ENCODE measurements at places on chromosomes 4 and X.

GRCh38 chrX:134803551-134804183 lies 145.4 kb upstream of the PLAC1 start:
- DNase-seq = no peak

DNA sequence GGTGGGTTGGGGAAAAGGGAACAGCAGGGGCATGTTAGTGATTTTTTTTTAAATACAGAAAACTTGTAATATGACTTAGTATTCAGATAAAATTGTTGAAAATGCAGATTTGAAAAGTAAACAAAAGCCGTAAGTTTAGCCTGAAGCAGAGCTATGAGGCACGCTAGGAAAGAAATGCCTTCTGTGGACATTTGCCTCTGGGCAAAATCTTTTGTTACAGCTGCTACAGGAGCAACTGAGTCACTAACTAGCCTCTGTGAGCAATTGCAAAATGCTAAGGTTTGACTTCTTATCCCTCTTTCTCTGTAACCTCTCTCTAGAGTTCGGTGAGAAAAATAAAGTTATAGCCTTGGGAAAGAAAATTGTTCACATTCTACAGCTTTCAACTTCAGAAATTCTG lies 350.0 kb downstream of the SLC7A11 start:
- DNase-seq = no peak

DNA sequence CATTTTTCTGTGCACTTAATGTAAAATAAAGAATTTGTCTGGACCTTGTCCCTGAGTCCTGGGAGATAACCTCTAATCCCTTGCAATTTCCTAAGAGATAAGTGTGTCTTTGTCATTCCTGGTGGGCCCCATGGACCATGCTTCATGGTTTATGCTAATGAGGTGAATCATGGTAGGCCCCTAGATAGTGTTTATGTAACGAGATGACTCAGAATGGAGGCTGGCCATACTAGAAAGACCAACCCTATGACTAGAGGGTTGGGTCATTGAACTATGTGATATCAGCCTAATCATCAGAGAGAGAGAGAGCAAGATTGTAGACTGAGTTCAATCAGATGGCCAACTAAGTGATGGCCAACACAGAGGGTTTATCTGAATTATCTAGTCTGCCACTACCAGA lies 64.2 kb upstream of the NHSL2 start:
- no peak for DNase-seq

DNA sequence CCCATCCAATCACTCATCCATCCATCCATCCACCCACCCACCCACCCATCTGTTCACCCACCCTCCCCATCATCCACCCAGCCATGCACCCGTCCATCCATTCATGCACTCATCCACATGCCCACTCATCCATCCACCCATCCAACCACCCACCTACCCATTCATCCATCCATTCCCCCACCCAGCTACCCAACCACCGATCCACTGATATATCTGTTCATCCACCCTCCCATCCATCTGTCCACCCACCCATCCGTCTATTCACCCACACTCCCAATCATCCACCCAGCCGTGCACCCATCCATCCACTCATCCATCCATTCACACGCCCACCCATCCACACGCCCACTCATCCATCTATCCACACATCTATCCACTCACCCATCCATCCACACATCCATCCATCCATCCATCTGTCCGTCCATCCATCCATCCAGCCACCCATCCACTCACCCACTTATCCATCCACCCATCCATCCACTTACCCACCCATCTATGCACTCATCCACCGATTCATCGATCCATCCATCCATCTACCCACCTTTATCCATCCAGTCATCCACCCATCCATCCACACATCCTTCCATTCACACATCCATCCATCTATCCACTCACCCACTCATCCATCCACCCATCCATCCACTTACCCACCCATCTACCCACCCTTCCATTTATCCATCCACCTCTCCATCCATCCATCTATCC lies 28.4 kb downstream of the ASMTL start:
- no peak for DNase-seq

GRCh38 chr4:16627999-16628398 lies 270.4 kb downstream of the LDB2 start:
- peak; percentile 81 for DNase-seq

- DNase-seq = no peak
These were observed 25.5 kb downstream of the MOB1B start for GRCh38 chr4:70927502-70928137.

DNA sequence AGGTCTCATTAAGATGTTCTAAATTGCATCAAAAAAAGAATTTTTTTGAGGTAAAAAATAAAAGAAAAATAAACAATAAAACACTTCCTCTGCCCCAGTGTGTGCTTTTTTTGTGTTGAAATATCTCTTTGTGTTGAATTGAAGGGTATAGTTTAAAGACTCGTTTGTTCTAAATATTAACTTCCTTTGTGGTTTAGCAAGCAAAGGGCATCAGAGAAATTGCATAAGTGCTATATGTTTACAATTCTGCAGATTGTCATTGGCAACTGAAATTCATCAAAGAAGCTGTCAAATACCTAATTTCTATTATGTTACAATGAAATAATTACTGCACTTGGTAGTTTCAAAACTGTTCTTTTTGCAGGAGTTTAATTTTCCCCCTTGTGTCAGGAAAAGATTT lies 260.5 kb downstream of the DKK2 start:
- DNase-seq = no peak

- DNase-seq = no peak
These were observed 156.2 kb upstream of the SLC7A11 start for GRCh38 chr4:138398322-138398721.

DNA sequence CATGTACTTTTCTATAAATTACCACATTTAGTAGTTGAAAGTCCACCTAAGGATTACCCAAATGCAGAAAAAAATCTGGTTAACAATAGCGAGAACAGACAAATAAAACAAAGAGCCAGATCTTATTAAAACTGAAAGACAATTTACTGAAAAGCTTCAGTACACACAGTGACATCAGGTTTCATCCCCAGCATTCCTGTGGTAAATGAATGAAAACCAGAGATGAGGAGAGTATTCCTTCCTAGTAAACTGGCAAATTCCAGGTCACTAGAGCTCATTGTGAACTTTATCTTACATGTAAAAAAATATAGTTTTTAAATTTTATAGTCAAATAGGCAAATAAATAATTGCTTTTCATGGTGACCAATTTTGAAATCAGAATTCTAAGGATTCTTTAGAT lies 1290.5 kb downstream of the ADGRL3 start:
- DNase-seq = no peak

- no peak for DNase-seq
These were observed 161.8 kb downstream of the MAB21L2 start for GRCh38 chr4:150743564-150744342.

GRCh38 chrX:97494756-97495372 lies 611.2 kb downstream of the RPA4 start:
- DNase-seq = no peak

DNA sequence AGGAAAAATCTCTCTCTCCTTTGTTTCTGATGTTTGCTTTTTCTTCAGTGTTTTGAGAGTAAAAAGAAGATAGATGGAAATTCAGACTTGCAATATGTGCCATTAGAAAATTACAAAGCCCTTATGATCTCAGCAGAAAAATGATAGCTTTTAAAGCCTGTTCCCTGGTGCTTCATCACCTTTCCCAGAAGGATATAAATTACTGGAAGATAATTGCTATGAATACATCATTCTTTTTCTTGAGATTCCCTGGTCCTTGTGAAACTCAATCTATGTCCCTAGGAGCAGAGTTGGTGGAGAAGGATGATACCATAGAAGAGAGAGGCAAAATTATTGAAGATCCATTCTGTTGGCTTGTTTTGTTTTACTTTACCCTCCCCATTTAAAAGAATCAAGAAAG lies 86.5 kb downstream of the GLRA3 start:
- no peak for DNase-seq

DNA sequence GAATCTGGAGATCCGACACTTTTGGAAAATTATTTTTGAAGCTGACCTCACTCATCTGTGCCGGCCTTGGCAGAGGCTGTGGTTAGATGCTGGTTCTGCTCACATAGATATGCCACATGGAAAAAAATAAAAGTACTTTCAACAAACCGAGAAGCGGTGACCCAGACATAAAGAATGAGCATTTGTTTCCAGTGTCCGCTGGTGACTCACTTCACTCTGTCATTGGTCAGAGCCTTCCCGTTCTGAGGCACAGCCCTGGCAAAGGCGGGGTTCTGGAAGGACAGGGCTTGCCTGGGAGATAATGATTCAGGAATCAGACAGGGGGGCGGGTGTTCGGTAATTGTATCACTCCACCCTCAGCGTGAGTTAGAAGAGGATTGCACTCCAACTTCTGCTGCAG lies 172.4 kb upstream of the MXRA5 start:
- peak; percentile 97 for DNase-seq

DNA sequence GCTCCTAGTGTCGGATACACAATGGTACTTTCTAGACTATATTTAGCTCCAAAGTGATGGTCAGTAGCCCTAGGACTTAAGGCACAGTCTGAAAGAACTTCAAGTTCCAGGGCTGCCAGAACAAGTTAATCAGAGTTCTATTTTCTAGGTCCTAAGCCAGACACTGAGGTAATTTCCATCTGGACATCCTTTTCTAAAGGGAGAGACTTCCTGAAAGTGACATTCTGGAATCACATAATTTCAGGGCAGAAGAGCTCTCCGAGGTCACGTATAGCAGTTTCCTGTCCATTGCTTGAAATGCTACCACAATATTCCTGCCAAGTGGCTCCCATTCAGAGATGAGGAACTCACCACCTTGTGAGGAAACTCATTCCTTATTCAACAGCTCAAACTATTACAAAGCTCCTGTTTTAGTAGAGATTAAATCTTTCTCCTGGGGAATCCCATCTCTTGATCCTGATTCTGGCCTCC lies 117.9 kb downstream of the COL25A1 start:
- no peak for DNase-seq

DNA sequence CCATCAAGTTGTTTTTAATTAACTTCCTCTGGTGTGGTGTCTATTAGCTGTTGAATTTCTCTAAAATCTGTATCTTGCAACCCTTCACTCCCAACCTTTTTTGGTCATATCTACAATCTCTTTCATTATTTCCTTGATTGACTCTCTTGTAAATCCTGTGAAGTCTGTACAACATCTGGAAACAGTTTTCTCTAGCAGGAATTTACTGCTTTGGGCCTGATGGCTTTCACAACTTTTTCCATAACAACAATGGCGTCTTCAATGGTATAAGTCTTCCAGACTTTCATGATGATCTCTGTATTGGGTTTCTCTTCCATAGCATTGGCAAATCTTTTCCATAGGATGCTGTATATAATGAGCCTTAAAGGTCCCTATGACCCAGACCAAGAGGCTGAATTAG lies 49.0 kb downstream of the TBC1D19 start:
- peak; percentile 13 for DNase-seq

- DNase-seq = no peak
These were observed 6.2 kb downstream of the FGB start for GRCh38 chr4:154569028-154569427.

DNA sequence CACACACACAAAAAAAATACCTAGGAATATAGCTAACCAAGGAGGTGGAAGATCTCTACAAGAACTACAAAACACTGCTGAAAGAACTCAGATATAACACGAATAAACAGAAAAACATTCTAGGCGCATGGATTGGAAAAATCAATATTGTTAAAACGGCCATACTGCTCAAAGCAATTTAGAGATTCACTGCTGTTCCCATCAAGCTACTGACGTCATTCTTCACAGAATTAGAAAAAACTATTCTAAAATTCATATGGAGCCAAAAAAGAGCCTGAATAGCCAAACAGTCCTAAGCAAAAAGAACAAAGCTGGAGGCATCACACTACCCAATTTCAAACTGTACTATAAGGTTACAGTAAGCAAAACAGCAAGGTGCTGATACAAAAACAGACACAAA lies 390.2 kb downstream of the IDS start:
- DNase-seq = no peak

DNA sequence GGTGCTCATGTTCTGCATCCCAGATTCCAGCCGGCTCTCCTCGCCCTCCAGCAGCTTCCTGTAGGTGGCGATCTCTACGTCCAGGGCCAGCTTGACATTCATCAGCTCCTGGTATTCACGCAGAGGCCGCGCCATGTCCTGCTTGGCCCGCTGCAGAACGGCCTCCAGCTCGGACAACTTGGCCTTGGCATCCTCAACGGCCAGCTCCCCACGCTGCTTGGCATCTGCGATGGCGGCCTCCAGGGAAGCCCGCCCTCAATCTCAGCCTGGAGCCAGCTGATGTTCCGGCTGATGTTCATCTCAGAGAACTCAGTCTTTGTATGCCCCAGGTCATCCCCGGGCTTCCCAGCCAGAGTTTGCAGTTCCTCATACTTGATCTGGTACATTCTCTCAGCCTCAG lies 431.8 kb upstream of the DIPK2B start:
- DNase-seq = no peak

DNA sequence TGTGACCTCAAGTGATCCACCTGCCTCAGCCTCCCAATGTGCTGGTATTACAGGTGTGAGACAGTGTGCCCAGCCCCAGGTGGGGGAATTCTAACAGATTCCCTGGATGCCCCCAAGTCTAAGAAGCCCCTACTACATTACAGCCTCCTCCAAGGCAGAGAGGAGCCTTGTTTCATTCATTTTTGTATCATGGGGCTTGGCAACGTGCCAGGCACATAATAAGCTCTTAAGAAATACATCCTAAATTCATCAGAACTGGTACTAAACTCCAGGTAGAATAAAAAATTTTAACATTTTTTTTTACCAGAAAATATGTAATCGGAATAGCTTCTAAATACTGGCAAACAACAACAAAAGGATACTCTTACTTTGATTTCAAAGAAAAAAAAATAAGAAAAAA lies 127.1 kb downstream of the CHIC2 start:
- DNase-seq = no peak

DNA sequence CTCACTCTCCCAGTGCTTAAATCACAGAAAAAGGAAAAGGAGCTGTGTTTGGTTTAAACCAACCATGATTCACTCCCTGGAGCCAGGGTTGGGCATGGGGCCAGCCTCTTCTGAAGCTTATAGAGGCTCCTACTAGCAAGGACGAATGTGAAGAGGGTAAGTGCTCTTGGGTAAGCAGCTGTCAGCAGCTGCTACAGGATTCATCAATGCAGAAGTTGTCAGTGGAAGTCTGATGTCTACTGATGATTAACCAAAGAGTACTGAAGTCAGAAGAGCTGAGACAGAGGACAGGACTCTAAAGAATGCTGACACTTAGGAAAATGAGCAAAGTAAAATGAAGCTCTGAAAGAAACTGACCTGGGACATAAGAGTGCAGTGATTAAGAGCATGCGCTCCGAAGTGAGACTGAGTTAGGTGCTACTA lies 32.7 kb upstream of the JADE1 start:
- peak; percentile 80 for DNase-seq

DNA sequence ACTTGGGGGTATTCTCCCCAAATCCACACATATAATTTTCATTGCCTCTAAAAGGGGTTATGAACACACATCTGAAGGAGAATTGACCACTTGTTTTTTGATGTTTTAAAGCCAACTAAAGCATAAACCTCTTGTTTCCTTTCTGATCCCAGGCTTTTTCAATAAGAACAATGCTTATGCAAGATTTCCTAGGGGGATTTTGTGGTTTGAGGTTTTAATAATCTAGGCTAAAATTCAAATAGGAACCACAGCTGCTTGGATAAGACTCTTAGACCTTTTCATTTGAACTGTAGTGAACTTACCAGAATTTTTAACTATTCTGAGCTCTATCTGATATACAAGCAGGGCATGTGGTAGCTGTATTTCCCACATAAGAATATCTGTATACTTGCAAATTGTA lies 651.1 kb downstream of the ANKRD50 start:
- peak; percentile 28 for DNase-seq

Data from GM04504 (cell line).